ENCODE measurements at places on chromosomes 5 and 9. TPM values are rescaled to one million over a fixed set of nuclear protein-coding genes. Genes with fewer than 3 reads are reported as not detected.

IL13 gene
- total RNA-seq = not detected

COL23A1 gene
- total RNA-seq = 0.05 TPM

LRRTM2 gene
- not detected for total RNA-seq

FREM1 gene
- 0.06 TPM for total RNA-seq

ANKRD31 gene
- total RNA-seq = not detected

SLC9A3 gene
- 3.1 TPM for total RNA-seq

PITX1 gene
- not detected for total RNA-seq

PAEP gene
- total RNA-seq = not detected

Measured in glomerular endothelial cell (primary cell).